ELR (cell line): ENCODE measurements at places on chromosomes 12 and 14.

- DNase-seq = no peak
These were observed 1.7 kb downstream of the WNT1 start for GRCh38 chr12:48979602-48980388.

DNA sequence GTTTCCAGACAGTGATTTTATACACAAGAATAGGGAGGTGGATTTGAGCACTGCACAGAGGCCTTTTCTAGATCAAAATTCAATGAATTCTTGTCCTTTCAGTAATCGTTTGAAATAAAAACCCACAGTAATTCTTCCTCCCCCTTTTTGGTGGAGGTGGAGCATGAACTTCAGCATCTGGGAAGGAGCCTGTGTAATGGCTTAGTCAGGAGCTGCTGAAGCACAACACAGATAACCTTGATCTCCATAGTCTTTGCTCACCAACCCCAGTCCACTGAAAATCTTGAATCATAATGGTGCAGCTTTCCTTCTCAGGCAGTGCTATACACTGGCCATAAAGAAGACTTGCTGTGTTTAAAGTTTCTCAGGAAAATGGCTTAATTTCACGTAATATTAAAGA, 6.4 kb upstream of the TBPL2 start:
- peak; percentile 91 for DNase-seq

GRCh38 chr12:17928708-17929366, 161.2 kb downstream of the RERGL start:
- peak; percentile 95 for DNase-seq

GRCh38 chr12:44748950-44749468, 127.1 kb downstream of the NELL2 start:
- DNase-seq = no peak

DNA sequence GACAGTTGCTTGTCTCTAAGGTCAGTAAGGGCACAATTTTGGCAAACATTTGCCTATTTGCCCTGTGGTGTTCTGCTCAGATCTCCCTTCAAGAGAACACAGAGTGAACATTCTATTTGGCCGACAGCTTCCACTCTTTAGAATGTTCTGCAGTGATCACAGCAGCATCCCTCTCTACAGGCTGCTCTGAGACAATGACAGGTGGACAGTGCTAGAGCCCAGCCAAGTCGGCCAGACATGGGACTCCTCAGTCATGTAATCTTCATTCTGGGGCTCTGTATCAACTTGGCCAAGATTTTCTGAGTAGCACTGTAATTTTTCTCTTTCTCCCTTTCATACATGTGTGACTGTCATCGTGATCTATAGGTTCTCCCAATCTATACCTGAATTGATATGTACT, 34.8 kb downstream of the TIMELESS start:
- DNase-seq = no peak

GRCh38 chr14:38989922-38990546, 113.0 kb downstream of the SEC23A start:
- DNase-seq = no peak

- no peak for DNase-seq
These were observed 505.2 kb downstream of the RMST start for GRCh38 chr12:97967831-97968230.

DNA sequence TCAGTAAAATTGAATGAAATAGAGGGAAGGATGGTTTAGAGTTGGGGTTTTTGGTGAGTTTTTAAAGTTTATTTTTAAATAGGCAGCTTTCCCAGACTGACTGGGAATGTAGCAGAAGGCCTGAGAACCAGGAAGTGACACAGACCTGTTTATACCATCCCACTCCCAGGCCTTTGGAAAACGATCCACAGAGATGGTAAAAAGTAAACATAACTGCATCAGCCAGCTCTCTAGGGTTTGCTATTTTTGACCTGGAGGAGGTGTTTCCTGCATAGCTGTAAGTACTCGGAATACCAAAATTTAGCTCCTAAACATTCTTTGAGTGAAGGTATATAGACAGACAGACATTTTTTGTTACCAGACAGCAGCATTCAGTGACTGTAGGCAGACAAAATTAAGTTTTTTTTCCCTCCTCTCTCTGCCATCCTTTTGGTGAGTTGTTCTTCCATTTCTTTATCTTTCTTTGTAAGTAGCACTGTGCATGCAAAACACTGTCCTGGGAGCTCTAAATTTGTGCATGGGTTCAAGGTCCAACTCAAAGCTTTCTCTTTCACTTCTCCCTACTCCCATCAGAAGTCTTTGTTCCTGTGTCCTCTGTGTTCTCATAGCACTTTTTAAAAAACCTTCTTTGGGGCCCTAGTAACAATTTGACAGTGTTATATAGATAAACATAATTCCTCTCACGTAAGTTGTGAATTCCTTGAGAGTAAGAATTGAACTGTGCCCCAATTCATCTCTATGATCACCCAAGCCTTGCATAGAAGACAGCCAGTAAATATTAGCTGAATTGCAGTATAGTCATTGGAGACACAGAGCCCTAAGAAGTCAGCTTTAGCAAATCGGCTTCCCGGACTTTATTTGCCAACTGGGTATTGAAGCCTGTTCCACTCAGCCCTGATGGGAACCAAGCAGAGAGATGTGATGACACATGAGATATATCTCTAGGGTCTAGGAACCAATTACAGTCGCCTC, 37.4 kb downstream of the SUSD6 start:
- DNase-seq = peak; percentile 72

DNA sequence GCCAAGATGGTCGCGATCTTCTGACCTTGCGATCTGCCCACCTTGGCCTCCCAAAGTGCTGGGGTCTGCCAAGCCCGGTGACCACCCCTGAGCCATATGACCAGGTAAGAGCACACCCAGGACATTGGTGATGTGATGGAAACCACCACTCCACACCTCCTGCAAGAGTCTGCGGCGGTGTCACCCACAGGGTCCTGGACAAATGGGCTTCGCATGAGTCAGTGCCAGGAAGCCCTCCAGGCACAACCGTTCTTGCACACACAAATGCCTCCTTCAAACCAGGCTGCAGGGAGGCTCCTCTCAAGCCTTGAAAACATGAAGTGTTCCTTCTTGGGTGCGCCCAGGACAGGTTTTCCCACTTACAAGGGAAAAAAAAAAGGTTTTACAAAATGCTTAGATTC, 16.6 kb downstream of the PITPNM2 start:
- DNase-seq = peak; percentile 76

DNA sequence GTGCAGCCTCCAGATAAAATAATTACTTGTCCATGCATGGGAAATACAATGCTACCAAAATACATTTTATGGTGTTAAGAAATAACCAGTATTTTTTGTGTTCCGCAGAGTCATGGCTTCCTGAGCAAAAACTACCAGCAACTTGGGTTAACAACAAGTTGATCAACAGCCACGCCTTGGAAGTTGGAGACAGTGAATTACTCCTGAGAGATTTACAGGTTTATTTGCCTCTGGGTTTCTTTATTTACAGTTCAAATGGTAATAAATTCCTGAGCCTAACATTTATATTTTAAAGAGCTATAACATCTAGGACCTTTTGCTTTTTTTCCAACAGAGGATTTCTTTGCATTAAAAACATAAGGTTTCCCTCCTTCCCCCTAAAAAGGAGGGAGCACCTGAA, 194.0 kb downstream of the IPO8 start:
- DNase-seq = no peak

DNA sequence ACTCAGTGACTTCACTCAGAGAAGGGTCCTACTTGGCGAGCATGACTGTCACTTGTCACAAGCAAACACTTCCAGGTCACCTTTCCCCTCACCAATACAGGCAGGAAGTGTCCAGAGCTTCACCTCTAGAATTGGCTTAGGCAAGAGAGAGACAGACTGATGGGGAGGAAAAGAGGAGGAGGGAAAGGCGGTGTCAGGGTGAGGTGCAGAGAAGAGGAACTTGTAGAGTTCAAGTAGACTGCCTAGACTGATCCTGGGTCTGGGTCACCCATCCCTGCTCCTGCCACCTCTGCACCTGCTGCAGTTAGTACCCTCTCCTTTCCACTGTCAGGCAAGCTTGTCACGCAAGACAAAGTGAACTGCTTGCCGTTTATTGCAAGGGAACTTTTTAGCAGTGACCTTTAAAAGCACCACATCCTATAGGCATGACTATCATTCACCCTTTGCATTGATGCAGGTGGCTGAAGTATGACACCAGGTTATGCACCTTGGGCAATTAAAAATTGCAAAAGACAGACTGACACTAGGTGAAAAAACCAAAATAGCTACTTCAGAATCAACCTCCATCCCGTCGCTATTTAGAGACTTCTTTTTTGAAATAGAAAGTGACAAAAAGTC, 292.4 kb downstream of the SYT1 start:
- no peak for DNase-seq

GRCh38 chr14:97224016-97224415, 426.8 kb downstream of the VRK1 start:
- no peak for DNase-seq

- DNase-seq = no peak
These were observed 151.5 kb upstream of the MGAT4C start for GRCh38 chr12:86407620-86408208.

DNA sequence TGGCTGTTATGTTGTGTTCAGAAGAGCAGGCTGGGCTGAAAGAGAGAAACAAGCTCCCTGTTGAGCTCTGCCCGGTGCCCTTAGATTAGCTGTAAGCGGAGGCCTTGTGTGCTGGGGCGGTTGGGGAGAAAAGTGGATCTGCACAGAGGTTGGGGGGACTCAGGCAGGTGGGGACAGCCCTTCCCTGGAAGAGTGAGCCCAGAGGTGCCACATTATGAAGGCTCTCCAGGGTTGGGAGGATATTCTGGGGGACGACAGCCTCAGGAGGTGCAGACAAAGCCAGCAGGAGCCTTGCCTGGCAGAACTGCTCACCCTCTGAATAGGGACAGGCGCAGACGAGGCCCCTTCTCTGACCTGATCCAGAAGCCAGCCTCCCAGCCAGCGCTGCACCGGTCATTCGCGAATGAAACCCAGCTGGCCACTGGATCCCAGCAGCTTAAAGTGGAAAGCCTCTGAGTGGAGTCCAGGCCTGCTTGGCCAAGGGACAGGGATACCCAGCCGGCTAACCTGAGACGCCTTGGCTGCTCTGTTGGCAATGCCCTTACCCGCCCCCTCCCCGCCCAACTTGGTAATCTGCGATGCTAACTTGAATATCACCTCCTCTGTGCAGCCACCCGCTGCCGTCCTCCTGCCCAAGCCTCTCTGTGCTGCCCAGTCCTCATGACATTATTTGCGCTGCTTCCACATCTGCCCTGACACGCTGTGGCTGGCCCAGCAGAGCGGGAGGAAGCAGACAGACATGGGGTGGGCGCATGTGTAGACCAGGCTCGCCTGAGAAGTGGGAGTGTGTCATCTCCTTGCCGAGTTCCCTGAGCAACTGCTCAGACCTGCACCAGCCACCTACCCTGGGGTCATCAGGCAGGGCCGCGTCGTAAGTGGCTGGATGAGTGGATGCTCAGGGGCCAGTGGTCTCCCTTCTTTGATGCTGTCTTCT, 5.6 kb downstream of the HIP1R start:
- DNase-seq = peak; percentile 69

DNA sequence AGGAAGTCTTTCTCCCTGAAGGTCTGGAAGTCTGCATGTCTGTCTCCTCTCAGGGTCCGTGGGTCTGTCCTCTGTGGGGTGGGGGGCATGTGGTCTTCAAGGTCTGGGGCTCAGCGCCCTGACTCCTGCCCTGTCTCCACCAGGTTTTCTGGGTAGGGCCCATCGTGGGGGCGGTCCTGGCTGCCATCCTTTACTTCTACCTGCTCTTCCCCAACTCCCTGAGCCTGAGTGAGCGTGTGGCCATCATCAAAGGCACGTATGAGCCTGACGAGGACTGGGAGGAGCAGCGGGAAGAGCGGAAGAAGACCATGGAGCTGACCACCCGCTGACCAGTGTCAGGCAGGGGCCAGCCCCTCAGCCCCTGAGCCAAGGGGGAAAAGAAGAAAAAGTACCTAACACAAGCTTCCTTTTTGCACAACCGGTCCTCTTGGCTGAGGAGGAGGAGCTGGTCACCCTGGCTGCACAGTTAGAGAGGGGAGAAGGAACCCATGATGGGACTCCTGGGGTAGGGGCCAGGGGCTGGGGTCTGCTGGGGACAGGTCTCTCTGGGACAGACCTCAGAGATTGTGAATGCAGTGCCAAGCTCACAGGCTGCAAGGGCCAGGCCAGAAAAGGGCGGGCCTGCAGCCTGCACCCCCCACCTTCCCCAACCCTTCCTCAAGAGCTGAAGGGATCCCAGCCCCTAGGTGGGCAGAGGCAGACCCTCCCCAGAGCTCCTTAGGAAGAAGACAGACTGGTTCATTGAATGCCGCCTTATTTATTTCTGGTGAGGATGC, 3.4 kb downstream of the AQP5 start:
- DNase-seq = no peak

GRCh38 chr14:64993266-64993930, 6.7 kb downstream of the FNTB start:
- DNase-seq = no peak

DNA sequence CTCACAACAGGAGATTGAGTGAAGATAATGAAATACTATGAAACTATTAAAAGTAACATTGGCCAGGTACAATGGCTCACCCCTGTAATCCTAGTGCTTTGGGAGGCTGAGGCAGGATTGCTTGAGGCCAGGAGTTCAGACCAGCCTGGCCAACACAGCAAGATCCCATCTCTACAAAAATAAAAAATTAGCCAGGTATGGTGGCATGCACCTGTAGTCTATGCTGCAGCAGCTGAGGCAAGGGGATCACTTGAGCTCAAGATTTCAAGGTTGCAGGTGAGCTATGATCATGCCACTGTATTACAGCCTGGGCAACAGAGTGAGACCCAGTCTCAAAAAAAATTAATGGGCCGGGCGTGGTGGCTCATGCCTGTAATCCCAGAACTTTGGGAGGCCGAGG, 14.9 kb downstream of the RAD9B start:
- DNase-seq = no peak

DNA sequence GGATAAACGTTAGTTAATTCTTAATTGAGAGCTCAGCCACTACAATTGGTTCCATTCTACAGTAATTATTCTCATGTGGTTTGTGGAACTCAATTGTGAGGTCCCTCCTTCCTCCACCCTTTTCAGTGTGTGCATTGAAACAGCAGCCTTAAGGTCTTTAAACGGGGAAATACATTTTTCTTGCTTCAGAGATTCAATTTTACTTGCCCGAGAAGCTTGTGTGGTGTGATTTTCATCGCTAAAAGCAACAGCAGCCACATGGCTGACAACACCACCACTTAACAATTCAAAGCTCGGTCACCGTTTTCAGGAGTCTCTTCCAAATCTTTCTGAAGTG, 733 bp upstream of the PPFIBP1 start:
- DNase-seq = no peak

- peak; percentile 100 for DNase-seq
These were observed 132.6 kb upstream of the MAP1LC3B2 start for GRCh38 chr12:116426391-116427136.

DNA sequence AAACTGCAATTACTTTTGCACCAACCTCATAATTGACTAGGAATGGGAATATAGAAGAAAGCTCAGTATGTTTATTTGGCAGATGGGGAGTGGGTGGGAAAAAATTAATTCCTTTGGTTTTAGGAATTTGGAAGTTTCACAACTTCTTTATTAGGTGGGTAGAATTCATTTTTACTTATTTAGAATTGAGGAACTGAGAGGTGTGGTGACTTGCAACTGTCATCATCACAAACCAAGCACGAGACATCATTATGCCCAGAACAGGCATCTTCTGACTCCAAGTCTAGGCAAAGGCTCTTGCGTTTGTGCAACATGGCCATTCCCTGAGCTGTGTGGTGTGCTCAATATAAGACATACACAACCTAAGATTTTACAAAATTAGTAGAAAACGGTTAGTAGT, 380.0 kb downstream of the ATP23 start:
- no peak for DNase-seq
